Karpas-422 (cell line): ENCODE measurements at places on chromosomes 2 and 18. TPM values are rescaled to one million over a fixed set of nuclear protein-coding genes. Genes with fewer than 3 reads are reported as not detected.

GRCh38 chr2:236505041-236505440, 64.6 kb upstream of the ACKR3 start:
- no peaks in the 10 kb centered on the region for H3K4me1 ChIP-seq
- no peak overlapping the region for H3K27ac ChIP-seq
- H3K4me3 ChIP-seq, result no peak overlapping the region
- no peak for DNase-seq
- H3K36me3 ChIP-seq, result no peaks in the 10 kb centered on the region

DNA sequence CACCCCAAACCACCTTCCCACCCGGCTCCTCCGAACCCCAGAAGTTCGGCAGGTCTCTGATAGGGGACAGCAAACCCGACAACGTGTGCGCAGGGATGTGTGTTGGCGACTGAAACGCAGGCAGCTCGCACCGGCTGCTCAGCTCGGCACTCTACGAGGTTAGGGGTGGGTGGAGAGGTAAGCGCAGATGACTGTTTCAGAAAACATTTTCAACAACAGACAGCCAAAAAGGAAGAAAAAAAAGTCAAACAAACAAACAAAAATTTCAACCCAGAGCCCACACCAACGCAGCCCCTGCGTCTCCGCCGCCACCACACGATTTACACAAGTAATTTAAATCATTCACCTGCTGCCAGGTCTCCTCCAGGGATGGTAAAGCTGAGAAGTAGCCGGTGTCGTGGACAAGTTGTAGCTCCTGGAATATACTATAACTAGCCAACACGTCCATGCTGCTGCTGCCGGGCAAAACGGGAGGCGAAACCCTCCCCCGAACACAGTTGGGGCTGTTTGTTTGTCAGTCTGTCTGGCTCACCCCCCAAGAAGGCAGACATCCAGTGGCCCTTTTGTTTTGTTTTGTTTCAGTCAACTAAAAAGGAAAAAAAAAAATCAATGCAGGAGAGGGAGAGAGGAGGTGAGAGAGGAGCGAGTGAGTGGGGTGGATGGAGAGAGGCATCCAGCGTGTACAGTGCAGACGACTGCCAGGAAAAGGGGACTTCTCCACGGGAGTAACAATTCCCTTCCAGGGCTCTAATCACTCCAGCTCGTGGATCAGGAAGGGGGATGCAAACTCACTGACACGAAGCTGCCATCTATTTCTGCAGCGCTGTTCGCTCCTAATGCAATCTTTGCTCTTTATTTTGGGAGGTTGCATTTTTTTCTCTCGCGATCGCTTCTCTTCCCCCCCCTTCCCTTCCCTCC, at the start of gene KLF7:
KLF7 (minus strand) TSS at position 828 of the 918 bp plus-strand sequence; CDS start at position 448, 380 bp downstream.
- peak; percentile 52 for DNase-seq
- H3K27ac ChIP-seq, result peak within 1 kb of the TSS; percentile 87
- H3K4me1 ChIP-seq, result peaks cover 40% of the 10 kb centered on the region
- peak within 1 kb of the TSS; percentile 84 for H3K4me3 ChIP-seq

PDCD1 gene
- total RNA-seq, result 0.07 TPM in 1 of 2 replicates, not detected in the other

DNA sequence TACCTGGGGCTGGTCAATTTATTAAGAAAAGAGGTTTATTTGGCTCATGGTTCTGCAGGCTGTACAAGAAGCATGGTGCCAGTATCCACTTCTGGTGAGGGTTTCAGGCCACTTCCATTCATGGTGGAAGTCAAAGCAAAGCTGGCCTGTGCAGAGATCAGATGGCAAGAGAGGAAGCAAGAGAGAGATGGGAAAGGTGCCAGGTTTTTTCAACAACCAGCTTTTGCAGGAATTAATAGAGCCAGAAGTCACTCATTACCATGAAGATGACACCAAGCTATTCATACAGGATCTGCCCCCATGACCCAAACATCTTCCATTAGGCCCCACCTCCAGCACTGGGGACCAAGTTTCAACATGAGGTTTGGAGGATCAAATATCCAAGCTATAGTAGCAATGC, 56.8 kb upstream of the ST3GAL5 start:
- no peaks in the 10 kb centered on the region for H3K4me1 ChIP-seq

GRCh38 chr2:150110548-150110947, 376.9 kb downstream of the RND3 start:
- no peaks in the 10 kb centered on the region for H3K36me3 ChIP-seq
- H3K4me3 ChIP-seq, result no peak overlapping the region
- no peaks in the 10 kb centered on the region for H3K27me3 ChIP-seq
- H3K4me1 ChIP-seq, result no peaks in the 10 kb centered on the region
- H3K27ac ChIP-seq, result no peak overlapping the region

DYNAP gene
- total RNA-seq, result not detected in 2 replicates

KCNG2 gene
- not detected in 2 replicates for total RNA-seq

- H3K27me3 ChIP-seq, result no peaks in the 10 kb centered on the region
- DNase-seq, result no peak
- no peaks in the 10 kb centered on the region for H3K36me3 ChIP-seq
- no peaks in the 10 kb centered on the region for H3K4me1 ChIP-seq
- H3K4me3 ChIP-seq, result no peak overlapping the region
Measured at GRCh38 chr2:111238296-111238695, 117.6 kb downstream of the BCL2L11 start.

GRCh38 chr2:174964404-174964803, 40.8 kb downstream of the CHN1 start:
- no peak overlapping the region for H3K4me3 ChIP-seq
- H3K27ac ChIP-seq, result no peak overlapping the region
- H3K27me3 ChIP-seq, result no peaks in the 10 kb centered on the region
- no peaks in the 10 kb centered on the region for H3K4me1 ChIP-seq

DNA sequence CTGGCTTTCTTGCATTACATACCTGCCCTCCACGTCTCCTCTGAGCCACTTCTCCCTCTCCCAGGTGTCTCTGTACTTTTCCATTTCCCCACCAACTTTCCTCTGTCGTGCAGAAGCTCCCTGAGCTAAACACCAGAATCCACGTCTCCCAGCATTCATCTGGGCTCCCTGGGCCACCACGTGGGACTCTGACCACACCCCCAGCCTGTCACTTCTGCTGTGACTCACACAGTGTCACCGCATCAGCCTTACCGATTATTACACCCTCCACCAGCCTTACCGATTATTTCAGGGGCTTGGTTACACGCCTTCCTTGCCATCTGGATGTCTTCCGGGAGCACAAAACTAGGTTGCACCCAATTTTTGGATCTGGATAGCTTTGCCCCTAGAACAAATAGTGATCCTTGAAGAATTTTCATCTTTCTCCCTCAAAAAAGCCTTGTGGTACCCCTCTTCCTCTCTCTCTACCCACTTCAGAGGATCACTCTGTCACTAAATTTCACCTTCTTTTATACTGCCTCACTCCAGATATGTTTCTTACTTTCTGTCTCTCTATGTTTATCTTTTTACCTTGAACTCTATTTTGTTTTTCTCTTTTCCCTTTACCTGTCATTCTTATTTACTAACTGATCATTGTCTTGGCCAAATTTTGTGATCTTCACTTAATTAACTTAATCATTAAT, 136.9 kb upstream of the CAB39 start:
- H3K4me3 ChIP-seq, result no peak overlapping the region
- H3K4me1 ChIP-seq, result no peaks in the 10 kb centered on the region
- no peaks in the 10 kb centered on the region for H3K36me3 ChIP-seq
- H3K27me3 ChIP-seq, result no peaks in the 10 kb centered on the region
- no peak overlapping the region for H3K27ac ChIP-seq
- no peak for DNase-seq

- no peaks in the 10 kb centered on the region for H3K4me1 ChIP-seq
- no peaks in the 10 kb centered on the region for H3K36me3 ChIP-seq
- 0 out of 2 replicates have a peak, but pooled peaks cover 2% of the 10 kb centered on the region for H3K27me3 ChIP-seq
- DNase-seq, result no peak
- no peak overlapping the region for H3K4me3 ChIP-seq
Measured at GRCh38 chr18:11260961-11261461, 111.6 kb upstream of the PIEZO2 start.

- H3K36me3 ChIP-seq, result no peaks in the 10 kb centered on the region
- peak; percentile 57 for DNase-seq
- H3K4me3 ChIP-seq, result peak overlapping the region; percentile 29; the same call in 1 of the 2 replicates
- no peaks in the 10 kb centered on the region for H3K27me3 ChIP-seq
- peaks cover 36% of the 10 kb centered on the region for H3K4me1 ChIP-seq
- peak overlapping the region; percentile 88 for H3K27ac ChIP-seq
Measured at GRCh38 chr2:145688156-145688555, 1168.2 kb upstream of the ZEB2 start.

- DNase-seq, result no peak
- no peaks in the 10 kb centered on the region for H3K27me3 ChIP-seq
- H3K4me1 ChIP-seq, result no peaks in the 10 kb centered on the region
- H3K4me3 ChIP-seq, result no peak overlapping the region
Measured at GRCh38 chr2:1310202-1310601, 103.1 kb upstream of the TPO start.

GRCh38 chr2:40317046-40317445, 134.8 kb downstream of the SLC8A1 start:
- no peaks in the 10 kb centered on the region for H3K27me3 ChIP-seq
- H3K4me3 ChIP-seq, result no peak overlapping the region
- peaks cover 7% of the 10 kb centered on the region for H3K4me1 ChIP-seq
- DNase-seq, result no peak
- no peaks in the 10 kb centered on the region for H3K36me3 ChIP-seq
- no peak overlapping the region for H3K27ac ChIP-seq

GRCh38 chr2:178479758-178480226, 465 bp upstream of the PLEKHA3 start:
- H3K4me3 ChIP-seq, result peak overlapping the region; percentile 77
- peak overlapping the region; percentile 84 for H3K27ac ChIP-seq
- H3K4me1 ChIP-seq, result peaks cover 52% of the 10 kb centered on the region
- DNase-seq, result no peak

DNA sequence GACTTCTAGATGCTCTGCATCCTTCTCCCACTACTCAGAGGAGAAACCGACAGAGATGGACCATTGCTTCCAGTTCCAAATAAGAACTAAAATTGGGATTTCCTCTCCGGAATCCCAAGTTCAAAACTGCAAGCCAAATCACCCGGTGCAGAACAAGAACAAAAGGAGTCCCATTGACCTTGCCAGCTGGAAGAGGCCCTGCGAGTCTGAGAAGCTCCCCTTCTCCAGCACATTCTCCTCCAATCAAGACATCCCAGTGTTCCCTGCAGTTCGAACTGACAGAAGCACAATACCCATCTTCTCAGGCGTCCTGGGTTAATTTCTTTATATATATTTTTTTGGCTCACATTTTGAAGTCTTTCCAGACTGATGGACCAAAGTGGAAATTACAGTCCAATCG, 195.3 kb upstream of the MEIS1 start:
- H3K27me3 ChIP-seq, result peaks cover 3% of the 10 kb centered on the region; the same call in 1 of the 2 replicates
- no peaks in the 10 kb centered on the region for H3K4me1 ChIP-seq
- no peaks in the 10 kb centered on the region for H3K36me3 ChIP-seq
- no peak overlapping the region for H3K4me3 ChIP-seq
- no peak overlapping the region for H3K27ac ChIP-seq

DNA sequence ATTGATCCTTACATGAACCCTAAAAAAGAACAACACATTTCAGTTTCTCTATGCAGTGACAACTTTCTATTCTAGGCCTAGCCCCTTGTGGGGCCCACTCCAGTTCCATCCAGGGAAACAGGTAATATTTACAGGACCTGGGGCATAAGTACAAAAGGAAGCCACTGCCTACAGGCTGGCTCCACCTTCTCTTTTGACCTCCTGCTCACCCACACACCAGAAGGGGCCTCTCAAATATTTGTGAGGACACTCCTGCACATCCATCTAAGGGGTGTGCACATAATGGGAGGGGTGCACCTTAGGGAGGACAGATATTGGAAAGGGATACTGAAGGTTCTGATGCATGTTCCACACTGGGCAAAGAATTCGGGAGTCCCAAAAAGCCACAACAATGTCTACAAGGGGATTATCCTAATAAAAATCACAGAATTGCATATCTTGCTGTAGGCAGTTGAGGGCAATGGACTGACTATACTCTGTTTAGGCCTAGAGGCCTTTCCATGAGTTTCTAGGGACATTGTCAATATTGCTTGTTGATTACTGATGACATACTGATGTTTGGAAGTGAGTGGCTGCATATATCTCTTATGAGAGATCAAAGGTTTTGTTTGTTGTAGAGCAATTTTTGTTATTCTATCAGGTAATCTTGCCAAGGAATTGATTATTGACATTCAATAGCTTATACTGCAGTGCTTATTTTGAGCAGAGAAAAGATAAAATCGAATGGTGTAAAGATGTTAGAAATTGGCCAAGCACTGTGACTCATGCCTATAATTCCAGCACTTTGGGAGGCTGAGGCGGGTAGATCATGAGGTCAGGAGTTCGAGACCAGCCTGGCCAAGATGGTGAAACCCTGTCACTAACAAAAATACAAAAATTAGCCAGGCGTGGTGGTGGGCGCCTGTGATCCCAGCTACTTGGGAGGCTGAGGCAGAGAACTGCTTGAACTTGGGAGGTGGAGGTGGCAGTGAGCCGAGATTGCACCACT, 23.8 kb upstream of the HNRNPA3 start:
- no peaks in the 10 kb centered on the region for H3K36me3 ChIP-seq
- H3K4me3 ChIP-seq, result no peak overlapping the region
- no peak for DNase-seq
- no peaks in the 10 kb centered on the region for H3K27me3 ChIP-seq
- H3K27ac ChIP-seq, result no peak overlapping the region

DNA sequence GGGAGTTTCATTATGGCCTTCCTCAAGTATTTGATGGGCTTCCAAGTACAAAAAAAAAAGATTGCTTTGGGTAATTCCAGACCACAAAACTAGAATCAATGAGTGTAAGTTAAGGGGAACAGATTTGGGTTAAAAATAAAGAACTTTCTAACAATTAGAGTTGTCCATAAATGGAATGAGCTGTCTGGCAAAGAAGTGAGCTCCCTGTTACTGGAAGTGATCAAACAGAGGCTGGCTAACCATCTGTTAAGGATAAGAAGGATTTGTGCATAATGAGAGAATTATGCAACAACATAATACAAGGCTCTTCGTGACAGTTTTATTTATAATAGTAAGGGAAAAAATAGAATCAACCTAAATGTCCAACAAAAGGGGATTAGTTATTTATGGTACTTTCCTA, 44.6 kb upstream of the ACVR1 start:
- H3K4me1 ChIP-seq, result no peaks in the 10 kb centered on the region
- no peak overlapping the region for H3K4me3 ChIP-seq
- no peak overlapping the region for H3K27ac ChIP-seq
- no peaks in the 10 kb centered on the region for H3K36me3 ChIP-seq

DNA sequence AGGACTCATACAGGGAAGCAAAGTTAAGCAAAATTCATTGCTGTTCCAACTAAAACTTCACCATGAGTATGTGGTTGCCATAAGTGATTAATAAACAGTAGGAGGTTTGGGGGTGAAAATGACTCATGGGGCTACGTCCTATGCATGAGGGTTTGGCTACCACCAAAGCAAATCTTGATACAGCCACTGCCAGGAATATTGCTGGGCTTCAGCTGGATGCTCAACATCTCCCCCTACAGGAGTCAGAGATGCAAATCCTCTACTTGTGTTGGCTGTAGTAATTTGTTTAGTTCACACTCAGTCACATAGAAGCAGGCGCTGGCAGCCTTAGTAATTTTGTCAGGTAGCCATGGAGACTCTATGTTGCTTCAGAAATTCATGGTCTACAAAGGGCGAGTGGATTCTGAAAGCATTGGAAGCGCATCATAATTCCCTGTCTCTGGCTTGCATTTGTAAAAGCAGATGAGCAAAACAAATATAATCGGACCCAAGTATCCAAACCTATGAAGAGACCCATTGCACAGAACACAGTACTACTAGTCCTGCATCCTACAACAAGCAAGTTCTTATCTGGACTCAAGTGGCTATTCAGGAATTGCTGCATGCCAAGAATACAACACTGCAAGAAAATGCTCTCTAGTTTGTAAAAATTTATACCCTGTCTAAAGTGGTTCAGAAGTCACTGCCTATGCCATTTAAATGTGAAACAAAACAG, 76.0 kb downstream of the CD28 start:
- no peak overlapping the region for H3K27ac ChIP-seq
- H3K36me3 ChIP-seq, result no peaks in the 10 kb centered on the region
- no peak overlapping the region for H3K4me3 ChIP-seq
- no peaks in the 10 kb centered on the region for H3K4me1 ChIP-seq

- H3K4me3 ChIP-seq, result no peak overlapping the region
- H3K27me3 ChIP-seq, result no peaks in the 10 kb centered on the region
- H3K36me3 ChIP-seq, result no peaks in the 10 kb centered on the region
- peak; percentile 79 for DNase-seq
- H3K27ac ChIP-seq, result no peak overlapping the region
- no peaks in the 10 kb centered on the region for H3K4me1 ChIP-seq
Measured at GRCh38 chr2:123993728-123994323, 31.3 kb upstream of the CNTNAP5 start.
